Stimulated activated CD4-positive, alpha-beta T cell treated with anti-CD3 and anti-CD28 coated beads, Interleukin-1b, Interleukin-23, amount 100 ng/mL, for 1 hour (primary cell): ENCODE measurements at places on chromosomes 16 and 17.

- no peak for DNase-seq
Observed at GRCh38 chr17:31819578-31819977, 39.5 kb downstream of the COPRS start.

GRCh38 chr16:75085556-75085955, 31.0 kb downstream of the LDHD start:
- no peak for DNase-seq

- no peak for DNase-seq
Observed at GRCh38 chr16:70687102-70687511, 1.3 kb upstream of the MTSS2 start.

DNA sequence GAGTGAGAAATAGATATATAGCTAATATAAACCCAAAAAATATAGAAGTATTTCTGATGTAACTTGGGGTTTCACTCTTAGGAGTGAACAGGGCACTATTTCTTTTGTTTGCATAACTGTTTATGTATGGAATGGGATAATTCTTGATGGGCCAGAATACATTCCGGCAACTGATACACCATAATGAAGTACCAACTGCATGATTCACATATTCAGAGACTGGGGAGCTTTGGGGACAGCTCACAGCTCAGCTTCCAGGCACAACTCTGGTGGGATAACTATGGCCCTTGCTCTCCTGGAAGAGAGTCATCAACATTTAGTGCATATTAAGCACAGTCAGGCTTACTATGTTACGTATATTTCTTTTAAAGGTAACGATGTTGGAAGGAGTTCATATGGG, 42.1 kb upstream of the ADCY7 start:
- DNase-seq: no peak

GRCh38 chr17:64778240-64779097, 116.4 kb upstream of the SMURF2 start:
- DNase-seq: no peak

DNA sequence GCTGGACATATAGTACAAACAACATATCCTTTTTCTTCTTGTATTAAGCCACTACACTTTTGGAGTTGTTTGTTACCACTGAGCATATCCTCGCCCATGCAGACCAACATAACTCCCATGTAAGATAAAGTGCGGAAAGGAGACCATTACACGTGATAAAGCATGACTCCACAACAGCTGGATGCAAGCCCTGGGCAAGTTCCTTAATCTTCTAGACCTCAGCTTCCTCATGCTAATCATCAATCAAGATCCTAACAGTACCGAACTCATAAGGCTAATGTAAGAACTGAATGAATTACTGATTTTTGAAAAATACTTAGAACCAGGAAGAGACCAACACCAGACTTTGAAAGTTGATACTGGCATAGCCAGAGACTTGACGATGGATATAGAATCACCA, 47.0 kb upstream of the GSG1L start:
- no peak for DNase-seq

DNA sequence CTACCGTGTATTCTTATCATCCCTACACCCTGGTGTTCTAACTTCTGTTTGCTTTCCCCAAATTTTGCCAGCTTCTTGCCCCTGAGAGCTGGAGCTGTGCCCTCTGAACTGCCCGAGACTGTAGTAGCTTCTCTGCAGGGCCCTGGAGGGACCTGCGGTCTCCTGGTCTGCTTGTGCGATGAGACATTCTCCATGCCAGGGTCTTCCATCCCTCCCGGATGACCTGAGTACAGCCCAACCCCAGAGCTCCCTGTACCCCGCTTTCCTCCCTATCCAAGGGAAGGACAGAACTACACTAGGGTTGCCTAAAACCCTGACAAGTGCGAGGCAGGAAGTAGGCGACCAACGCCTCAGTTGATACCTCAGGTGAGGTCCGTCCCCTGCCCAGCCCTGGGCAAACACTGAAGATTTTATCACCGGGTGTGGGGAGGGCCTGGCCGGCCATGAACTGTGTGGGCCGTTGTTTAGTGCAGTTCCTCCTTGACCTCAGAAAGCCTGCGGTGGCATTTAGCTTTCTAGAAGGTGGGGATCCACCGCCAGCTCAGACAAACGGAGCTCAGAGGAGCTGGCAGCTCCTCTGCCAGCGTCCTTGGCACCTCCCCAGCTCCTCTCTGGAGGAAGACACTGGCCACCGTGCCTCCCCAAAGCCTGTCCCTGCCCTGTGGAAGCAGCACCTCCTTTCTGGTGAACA, 13.7 kb downstream of the CANT1 start:
- DNase-seq: no peak

GRCh38 chr17:48478224-48479013, 48.4 kb upstream of the SKAP1 start:
- no peak for DNase-seq

GRCh38 chr17:73327676-73328075, 15.9 kb upstream of the CDC42EP4 start:
- DNase-seq: no peak

DNA sequence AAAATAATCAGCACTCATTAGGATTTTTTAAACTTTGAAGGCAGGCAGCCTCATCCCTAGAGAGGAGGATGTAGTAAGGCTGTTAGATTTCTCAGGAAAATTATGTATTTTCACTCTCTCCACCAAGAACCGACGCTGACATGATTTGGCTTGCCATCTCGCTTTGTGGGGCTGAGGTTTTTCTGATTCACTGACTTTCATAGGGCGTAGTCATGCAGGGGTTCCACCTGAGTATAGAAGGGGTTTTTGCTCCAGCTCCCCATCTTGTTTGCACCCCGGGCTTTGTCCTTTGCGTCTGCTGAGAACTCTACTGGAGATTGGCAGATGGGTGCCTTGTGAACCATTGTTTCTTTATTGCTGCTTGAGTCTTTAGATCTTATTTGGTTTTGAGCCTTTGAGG, 20.2 kb downstream of the TOM1L1 start:
- no peak for DNase-seq

DNA sequence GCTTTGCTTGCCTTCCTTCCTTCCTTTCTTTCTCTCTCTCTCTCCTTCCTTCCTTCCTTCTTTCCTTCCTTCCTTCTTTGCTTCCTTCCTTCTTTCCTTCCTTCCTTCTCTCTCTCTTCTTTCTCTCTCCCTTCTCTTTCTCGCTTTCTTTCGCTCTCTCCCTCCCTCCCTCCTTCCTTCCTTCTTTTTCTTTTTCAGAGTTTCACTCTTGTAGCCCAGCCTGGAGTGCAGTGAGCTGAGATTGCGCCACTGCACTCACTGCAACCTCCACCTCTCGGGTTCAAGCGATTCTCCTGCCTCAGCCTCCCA, 17.9 kb downstream of the FOXJ1 start:
- no peak for DNase-seq

DNA sequence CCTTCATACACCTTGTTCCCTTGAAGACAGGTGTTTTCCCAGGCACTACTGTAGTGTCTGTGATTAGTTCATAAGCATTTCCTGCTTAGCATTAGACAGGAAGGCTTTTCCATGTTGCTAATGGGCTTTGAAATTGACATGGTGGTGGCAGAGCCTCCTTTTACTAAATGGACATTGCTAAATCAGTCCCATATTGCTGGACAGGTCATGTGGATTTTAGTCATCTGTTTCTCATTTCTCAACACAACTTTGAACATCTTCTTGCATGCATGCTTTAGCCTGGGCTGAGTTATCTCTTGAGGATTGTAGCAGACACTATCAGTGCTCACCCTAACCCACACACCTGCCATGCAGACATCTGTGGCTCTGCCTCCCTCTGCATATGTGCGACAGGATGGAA, 13.7 kb upstream of the BCO1 start:
- no peak for DNase-seq

DNA sequence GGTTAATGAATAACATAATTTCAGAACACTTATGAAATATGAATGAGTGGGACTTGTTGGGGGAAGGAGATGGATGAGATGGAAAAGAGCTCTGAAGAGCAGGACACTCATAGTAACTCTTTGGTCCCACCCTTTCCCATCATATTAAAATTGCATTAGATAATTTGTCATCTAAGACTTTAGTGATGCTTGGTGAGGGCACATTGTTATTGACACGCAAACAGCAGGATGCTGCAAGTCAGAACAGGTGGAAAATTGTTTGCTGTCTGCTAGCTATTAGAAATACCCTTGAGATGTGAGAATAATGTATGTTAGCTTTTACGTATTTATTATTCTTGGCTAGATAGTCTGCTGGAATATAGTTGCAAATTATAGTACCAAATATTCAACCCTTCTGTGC, 75.7 kb downstream of the TANC2 start:
- no peak for DNase-seq

- no peak for DNase-seq
Observed at GRCh38 chr17:78490673-78491072, 86.5 kb downstream of the DNAH17 start.

GRCh38 chr17:59046192-59046591, 60.5 kb downstream of the TRIM37 start:
- DNase-seq: no peak

DNA sequence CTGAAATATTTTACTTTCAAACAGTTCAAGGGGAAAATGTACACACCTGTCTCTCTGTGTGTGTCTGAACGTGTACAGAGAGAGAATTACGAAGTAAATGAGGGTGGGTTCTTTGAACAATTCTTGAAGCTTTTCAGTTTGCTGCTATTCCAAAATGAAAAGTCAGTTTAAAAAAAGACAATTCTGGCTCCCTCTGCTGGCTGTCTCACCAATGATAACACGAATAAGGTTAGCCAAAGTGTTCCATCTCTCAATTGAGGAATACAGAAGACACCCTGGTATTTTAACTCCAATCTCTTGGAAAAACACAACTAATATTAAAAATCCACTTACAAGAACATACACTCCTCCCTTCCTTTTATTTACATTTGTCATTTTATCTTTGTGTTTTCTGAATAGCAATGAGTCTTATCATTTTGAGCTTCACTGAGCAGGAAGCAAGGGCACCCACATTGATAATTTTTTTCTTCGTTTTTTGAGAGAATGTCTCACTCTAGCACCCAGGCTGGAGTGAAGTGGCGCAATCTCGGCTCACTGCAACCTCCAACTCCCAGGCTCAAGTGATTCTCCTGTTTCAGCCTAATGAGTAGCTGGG, 20.5 kb downstream of the EFTUD2 start:
- DNase-seq: no peak

DNA sequence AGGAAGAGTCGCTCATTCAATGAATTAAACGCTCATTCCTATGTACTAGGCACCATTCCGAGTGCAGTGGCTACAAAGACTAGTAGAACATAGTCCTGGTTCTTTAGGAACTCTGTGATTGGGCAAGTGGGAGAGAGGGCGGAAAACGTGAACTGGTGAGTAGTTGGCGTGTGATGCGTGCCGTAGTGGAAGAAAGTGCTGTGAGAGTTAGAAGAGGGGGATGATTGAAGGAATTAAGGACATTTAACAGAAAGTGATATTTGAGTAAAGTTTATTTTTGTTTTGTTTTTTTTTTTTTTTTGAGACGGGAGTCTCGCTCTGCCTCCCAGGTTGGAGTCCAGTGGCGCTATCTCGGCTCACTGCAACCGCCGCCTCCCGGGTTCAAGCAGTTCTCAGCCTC, 7.9 kb upstream of the SLFN14 start:
- no peak for DNase-seq

- no peak for DNase-seq
Observed at GRCh38 chr17:58375256-58375655, 23.3 kb upstream of the SUPT4H1 start.

DNA sequence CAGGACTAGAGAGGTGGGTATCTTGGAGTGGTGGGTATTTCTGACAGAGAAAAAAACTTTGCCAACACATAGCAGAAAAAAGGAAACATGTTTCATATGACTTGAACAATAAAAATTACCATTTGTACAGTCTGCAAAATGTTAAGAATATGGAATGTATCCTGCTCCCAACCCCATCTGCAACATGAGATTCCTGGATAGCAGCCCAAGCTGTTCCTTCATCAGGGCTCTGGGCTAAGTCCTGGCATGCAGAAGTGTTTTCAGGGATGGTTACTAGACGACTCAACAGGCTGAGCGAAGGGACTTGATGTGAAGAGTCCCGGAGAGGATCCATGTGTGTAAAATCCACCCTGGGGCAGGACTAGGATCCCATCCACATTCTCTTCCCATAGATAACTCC, 121.0 kb upstream of the IRX3 start:
- no peak for DNase-seq

DNA sequence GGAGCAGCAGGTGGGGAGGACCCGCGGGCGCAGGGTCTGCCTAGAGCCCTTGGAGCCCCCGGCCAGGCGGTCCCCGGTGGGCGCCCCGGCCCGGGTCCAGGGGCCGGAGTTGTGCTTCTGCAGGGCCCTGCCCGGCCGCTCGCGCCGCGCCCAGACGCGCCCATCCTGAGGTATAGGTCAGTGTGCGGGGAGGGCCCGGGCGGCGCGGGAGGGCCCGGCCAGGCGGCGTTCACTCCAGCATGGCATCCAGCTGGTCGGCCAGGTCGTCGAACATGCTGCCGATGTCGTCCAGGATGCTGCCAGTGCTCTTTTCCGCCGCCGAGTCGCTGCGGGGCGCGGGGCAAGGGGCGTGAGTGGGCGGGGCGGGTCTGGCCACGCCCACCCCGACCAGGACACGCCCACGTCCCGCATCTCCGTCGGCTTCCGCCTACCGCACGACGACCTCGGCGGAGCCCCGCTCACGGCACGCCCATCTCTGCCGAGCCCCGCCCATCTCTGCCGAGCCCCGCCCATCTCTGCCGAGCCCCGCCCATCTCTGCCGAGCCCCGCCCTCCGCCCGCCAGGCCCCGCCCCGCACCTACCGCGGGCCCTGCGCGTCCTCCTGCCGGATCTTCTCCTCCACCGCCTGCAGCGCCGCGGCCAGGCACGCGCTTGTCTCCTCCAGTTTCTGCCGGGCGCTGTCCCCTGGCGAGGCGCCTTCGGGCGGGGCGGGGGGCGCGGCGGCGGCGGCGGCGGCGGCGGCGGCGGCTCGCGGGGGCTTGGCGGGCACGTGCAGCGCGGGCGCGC, 17.9 kb downstream of the CASKIN1 start:
- no peak for DNase-seq

- DNase-seq: no peak
Observed at GRCh38 chr17:75822119-75822799, 21.9 kb downstream of the UNC13D start.

- no peak for DNase-seq
Observed at GRCh38 chr16:87209808-87210512, 107.2 kb downstream of the C16orf95 start.

DNA sequence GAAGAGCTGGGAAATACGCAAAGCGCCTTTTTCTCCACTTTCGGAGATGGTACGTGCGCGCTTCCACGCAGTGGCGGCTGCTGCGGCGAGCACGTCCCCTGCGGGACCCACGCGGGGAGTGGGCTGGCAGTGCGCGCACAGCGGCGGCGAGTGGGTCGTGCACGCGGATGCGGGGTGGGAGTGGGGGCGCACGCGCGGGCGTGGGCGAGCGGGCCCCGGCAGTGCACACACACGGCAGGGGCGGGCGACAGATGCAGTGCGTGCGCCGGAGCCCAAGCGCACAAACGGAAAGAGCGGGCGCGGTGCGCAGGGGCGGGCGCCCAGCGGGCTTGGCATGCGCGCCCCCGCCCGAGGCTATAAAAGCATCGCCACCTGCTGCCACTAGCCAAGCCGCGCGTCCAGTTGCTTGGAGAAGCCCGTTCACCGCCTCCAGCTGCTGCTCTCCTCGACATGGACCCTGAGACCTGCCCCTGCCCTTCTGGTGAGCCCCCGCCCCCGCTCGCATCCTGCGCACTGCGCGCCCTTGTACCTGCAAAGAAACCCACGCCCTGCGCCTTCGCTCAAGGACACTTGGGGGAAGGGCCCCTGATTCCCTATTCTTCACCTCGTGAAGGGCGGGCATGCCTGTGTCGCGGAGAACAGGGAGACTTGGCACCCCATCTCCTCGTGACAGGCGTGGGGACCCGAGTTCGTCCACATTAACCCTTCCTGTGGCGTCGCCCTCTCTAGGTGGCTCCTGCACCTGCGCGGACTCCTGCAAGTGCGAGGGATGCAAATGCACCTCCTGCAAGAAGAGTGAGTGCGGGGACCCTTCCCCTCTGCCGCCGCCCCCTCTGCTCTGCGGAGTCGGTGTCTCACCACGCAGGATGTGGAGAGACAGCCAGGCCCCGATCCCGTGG, at the start of gene MT3:
Gene MT3 (plus strand): TSS at position 388 of the 899 bp plus-strand sequence. CDS start 63 bp downstream, at position 451.
- no peak for DNase-seq
